ENCODE measurements at places on chromosomes 7 and 10.

- no peak for DNase-seq
These were observed 148.8 kb downstream of the HECW1 start for GRCh38 chr7:43260980-43261878.

DNA sequence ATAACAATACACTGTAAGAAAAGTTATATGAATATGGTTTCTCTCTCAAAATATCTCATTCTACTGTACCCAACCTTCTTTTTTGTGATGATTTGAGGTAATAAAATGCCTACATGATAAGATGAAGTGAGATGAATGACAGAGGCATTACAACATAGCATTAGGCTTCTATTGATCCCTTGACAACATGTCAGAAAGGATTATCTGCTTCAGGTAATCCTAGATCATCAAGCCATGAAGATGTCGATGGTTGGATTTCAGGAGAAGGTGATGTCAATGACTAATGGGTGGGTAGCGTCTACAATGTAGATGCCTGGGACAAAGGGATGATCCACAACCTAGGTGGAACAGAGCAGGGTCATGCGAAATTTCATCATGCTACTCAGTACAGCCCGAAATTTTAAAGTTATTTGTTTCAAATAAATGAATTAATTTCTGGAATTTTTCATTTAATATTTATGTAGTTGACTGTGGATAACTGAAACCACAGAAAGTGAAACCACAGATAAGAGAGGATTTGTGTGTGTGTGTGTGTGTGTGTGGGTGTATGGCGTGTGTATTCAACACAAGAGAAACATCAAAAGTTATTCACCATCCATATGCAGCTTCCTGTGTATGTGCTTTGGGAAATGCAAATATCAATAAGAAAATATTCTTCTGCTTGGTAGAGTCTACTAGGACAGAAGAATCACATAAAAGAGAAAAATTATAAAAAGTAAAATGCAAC is 77.0 kb downstream of the MAGI2 start:
- no peak for DNase-seq

GRCh38 chr7:32059289-32060011 is 10.8 kb downstream of the PDE1C start:
- no peak for DNase-seq

GRCh38 chr10:69994262-69994661 is 58.4 kb upstream of the MACROH2A2 start:
- DNase-seq, result no peak

DNA sequence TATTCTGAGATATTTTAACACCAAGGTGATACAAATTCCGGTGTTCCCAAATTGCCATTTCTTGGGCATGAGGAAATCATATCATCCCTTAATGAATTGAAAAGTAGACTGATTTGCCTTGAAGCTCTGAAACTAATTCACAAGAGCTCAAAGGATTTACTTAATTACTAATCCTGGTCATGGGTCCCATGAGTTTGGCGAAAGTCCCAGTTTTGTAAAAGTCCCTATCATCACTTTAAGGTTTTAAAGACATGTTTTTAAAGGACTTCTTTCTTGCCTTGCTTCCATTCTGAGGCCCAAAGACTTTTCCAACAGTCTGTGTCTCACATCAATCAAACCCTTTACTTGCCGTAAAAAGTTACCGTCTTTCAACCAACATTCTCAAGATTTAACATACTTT is 377.9 kb downstream of the DNAJB9 start:
- DNase-seq, result no peak

GRCh38 chr10:77638321-77639101 is 903 bp upstream of the KCNMA1 start:
- DNase-seq, result no peak

DNA sequence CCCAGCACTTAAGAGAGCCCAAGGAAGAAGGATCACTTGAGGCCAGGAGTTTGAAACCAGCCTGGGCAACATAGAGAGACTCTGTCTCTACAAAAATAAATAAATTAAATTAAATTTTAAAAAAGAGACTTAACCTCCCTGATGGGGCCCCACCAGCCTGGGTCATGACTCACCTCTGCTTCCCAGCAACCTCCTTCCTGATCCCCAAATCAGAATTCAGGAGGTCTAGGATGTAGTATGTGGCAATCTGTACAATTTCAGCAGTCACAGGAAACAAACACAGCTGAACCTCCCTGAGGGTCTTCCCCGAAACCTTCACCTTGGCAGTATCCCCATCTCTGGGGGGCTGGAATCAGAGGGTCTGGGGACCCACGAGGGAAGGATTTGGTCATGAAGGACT is 9.7 kb upstream of the PPP1R35 start:
- no peak for DNase-seq

DNA sequence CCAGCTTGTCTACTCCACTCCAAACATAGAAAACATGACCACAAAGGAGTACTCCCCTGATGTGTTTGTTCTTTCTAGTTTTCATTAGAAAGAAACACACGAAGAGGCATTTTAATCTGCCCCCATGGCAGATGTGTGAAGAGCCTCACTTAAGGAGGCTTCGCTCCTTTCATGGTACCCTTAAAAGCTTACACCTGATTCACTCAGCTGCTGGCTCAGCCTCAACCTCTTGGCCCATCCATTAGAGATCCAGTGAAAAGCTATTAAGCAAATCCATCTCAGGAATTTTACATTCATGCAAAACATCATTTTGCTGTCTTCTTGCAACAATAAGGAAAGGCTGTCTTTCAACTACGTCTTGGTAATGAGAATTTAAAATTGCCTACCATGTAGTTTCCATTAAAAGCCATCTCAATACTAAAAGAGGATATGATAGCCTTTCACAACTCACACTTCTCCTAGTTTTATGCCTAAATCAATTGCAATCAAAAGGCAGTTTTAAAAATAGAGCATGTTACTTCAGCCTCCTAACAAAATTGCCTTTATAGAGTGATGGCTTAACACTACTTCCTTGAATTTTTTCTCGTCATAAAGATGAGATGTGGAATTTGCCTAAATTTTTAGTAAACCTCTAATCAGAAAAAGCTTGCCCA is 22.7 kb downstream of the MACC1 start:
- no peak for DNase-seq

DNA sequence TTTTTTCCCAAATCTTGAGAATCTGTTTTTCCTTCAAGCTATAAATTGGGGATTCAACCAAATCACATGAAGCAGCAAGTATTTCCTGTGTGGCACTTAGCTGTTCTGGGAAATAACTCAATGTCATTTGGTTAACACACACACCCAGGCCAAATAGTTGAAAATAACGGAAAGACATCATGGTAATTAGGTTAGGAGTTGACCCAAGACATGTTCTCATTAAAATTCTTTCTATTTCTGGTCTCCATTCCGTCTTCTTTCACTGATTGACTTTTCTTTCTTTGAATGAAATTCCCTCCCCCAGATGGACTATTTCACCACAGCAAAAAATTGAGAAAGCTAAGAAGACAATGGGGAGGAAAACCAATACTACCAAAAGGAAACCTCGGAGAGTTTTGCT is 30.5 kb downstream of the NRP1 start:
- DNase-seq, result no peak

DNA sequence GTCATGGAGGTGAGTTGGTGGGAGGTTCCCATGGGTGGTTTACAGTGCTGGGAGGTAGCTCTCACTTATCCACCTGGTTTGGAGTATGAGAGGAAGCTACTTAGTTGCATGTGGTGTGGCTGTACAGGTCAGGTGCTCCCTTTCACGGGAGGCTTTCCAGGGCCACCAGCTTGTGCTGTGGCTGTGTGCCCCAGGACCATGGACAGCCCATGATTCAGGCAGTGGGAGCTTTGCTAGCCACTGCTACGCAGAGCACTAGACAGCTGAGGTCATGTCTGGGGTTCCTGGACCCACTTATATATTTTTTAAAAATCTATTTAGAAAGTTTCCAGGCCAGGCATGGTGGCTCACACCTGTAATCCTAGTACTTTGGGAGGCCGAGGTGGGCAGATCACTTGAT is 42.5 kb upstream of the KCNMA1 start:
- DNase-seq, result no peak

- DNase-seq, result no peak
These were observed 62.6 kb downstream of the EBF3 start for GRCh38 chr10:129901389-129902006.

GRCh38 chr7:12570534-12571461 is at the start of gene SCIN:
SCIN (plus strand) TSS chr7:12570720; CDS start chr7:12570787, 67 bp downstream.
- no peak for DNase-seq

DNA sequence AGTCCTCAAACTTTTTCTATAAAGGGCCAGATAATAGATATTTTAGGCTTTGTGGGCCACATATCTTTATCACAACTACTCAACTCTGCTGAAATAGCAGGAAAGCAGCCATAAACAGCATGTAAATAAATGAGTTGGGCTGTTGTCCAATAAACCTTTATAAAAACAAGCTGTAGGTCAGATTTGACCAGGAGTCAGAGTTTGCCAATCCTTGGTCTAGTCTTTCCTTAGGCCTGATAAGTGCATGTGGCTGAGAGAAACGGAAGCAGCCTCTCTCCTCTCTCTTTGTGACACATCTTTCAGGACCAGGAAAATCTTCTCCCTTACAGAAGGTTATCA is 724.5 kb downstream of the GRID1 start:
- DNase-seq, result no peak

- DNase-seq, result no peak
These were observed 39.7 kb upstream of the ENO4 start for GRCh38 chr10:116809483-116810119.

All from esophagus squamous epithelium (tissue), 5 donors.